ENCODE measurements at places on chromosomes 2 and 18. TPM values are rescaled to one million over a fixed set of nuclear protein-coding genes. Genes with fewer than 3 reads are reported as not detected.

LYG2 gene
- not detected for total RNA-seq

SPATA3 gene
- not detected for total RNA-seq

KIF5C gene
- total RNA-seq = 0.23 TPM

GLB1L gene
- 10.8 TPM for total RNA-seq

MC4R gene
- total RNA-seq = not detected

CDH7 gene
- not detected for total RNA-seq

IER3IP1 gene
- total RNA-seq = 9.1 TPM

RBMS1 gene
- total RNA-seq = 65.1 TPM

LOXHD1 gene
- not detected for total RNA-seq

DRC1 gene
- total RNA-seq = 4.7 TPM

PLA2R1 gene
- 0.40 TPM for total RNA-seq

SLC5A7 gene
- not detected for total RNA-seq

CLEC4F gene
- total RNA-seq = not detected

GAL3ST2 gene
- total RNA-seq = 3.9 TPM

RNF152 gene
- not detected for total RNA-seq

TMEM200C gene
- total RNA-seq = not detected

THSD7B gene
- not detected for total RNA-seq

GALNT14 gene
- total RNA-seq = 3.1 TPM

GPR45 gene
- total RNA-seq = not detected

- no peak overlapping the region for H3K27ac ChIP-seq
- H3K36me3 ChIP-seq = no peaks in the 10 kb centered on the region
- no peak overlapping the region for H3K4me3 ChIP-seq
- no peak for DNase-seq
Observed at GRCh38 chr2:240195316-240195861, 54.9 kb upstream of the OTOS start.

- H3K27me3 ChIP-seq = no peaks in the 10 kb centered on the region
- H3K36me3 ChIP-seq = no peaks in the 10 kb centered on the region
- H3K27ac ChIP-seq = no peak overlapping the region
- H3K4me1 ChIP-seq = no peaks in the 10 kb centered on the region
Observed at GRCh38 chr2:144607891-144608521, 88.1 kb upstream of the ZEB2 start.

- peaks cover 14% of the 10 kb centered on the region for H3K4me1 ChIP-seq
- H3K36me3 ChIP-seq = no peaks in the 10 kb centered on the region
- H3K27me3 ChIP-seq = no peaks in the 10 kb centered on the region
- H3K4me3 ChIP-seq = no peak overlapping the region
- DNase-seq = no peak
- no peak overlapping the region for H3K27ac ChIP-seq
Observed at GRCh38 chr2:225008179-225008856, 34.0 kb downstream of the DOCK10 start.

- peak; percentile 62 for DNase-seq
- H3K27ac ChIP-seq = peak overlapping the region; percentile 87
- no peaks in the 10 kb centered on the region for H3K36me3 ChIP-seq
- H3K27me3 ChIP-seq = no peaks in the 10 kb centered on the region
- H3K4me3 ChIP-seq = peak overlapping the region; percentile 31
Observed at GRCh38 chr2:41937921-41938708, 109.7 kb upstream of the PKDCC start.

GRCh38 chr2:197372592-197372991 lies 62.0 kb upstream of the ANKRD44 start:
- H3K36me3 ChIP-seq = no peaks in the 10 kb centered on the region
- no peak for DNase-seq
- 0 out of 2 replicates have a peak, but pooled peaks cover 5% of the 10 kb centered on the region for H3K4me1 ChIP-seq

- no peaks in the 10 kb centered on the region for H3K36me3 ChIP-seq
- DNase-seq = no peak
- no peak overlapping the region for H3K4me3 ChIP-seq
- H3K27ac ChIP-seq = no peak overlapping the region
- H3K4me1 ChIP-seq = no peaks in the 10 kb centered on the region
- no peaks in the 10 kb centered on the region for H3K27me3 ChIP-seq
Observed at GRCh38 chr2:156652691-156653090, 216.5 kb downstream of the GPD2 start.

- H3K4me3 ChIP-seq = no peak overlapping the region
- no peak for DNase-seq
- no peak overlapping the region for H3K27ac ChIP-seq
- no peaks in the 10 kb centered on the region for H3K27me3 ChIP-seq
- no peaks in the 10 kb centered on the region for H3K36me3 ChIP-seq
- H3K4me1 ChIP-seq = no peaks in the 10 kb centered on the region
Observed at GRCh38 chr2:68834737-68835376, 36.3 kb downstream of the BMP10 start.

GRCh38 chr18:22591222-22591621 lies 173.5 kb upstream of the CTAGE1 start:
- H3K4me1 ChIP-seq = no peaks in the 10 kb centered on the region
- no peak overlapping the region for H3K4me3 ChIP-seq
- no peak for DNase-seq

GRCh38 chr2:202014759-202015211 lies 18.9 kb upstream of the FZD7 start:
- H3K36me3 ChIP-seq = no peaks in the 10 kb centered on the region
- no peaks in the 10 kb centered on the region for H3K27me3 ChIP-seq
- H3K4me3 ChIP-seq = no peak overlapping the region
- no peak overlapping the region for H3K27ac ChIP-seq

DNA sequence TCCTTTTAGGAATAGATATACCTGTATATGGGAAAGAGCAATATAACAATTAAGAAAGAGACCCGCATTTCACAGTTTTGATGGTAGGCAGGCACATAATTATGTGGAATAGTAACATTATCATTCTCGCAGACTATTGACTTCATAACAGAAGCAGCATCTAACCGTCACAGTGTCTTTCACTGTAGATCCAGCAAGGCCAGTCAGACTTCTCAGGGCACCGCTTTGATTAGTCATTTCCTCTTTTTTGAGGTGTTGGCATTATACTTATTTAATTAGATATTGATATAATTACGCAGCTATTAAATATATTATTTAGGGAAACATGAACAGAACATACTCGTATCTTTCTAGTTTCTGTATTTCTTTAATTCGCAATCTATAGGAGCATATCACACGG lies 176.4 kb downstream of the NAPG start:
- H3K4me3 ChIP-seq = no peak overlapping the region
- no peaks in the 10 kb centered on the region for H3K36me3 ChIP-seq
- no peak overlapping the region for H3K27ac ChIP-seq
- no peaks in the 10 kb centered on the region for H3K4me1 ChIP-seq
- H3K27me3 ChIP-seq = peaks cover 94% of the 10 kb centered on the region

GRCh38 chr18:22558945-22559385 lies 141.2 kb upstream of the CTAGE1 start:
- peaks cover 31% of the 10 kb centered on the region for H3K4me1 ChIP-seq
- peak; percentile 58 for DNase-seq
- H3K27me3 ChIP-seq = no peaks in the 10 kb centered on the region
- no peaks in the 10 kb centered on the region for H3K36me3 ChIP-seq

DNA sequence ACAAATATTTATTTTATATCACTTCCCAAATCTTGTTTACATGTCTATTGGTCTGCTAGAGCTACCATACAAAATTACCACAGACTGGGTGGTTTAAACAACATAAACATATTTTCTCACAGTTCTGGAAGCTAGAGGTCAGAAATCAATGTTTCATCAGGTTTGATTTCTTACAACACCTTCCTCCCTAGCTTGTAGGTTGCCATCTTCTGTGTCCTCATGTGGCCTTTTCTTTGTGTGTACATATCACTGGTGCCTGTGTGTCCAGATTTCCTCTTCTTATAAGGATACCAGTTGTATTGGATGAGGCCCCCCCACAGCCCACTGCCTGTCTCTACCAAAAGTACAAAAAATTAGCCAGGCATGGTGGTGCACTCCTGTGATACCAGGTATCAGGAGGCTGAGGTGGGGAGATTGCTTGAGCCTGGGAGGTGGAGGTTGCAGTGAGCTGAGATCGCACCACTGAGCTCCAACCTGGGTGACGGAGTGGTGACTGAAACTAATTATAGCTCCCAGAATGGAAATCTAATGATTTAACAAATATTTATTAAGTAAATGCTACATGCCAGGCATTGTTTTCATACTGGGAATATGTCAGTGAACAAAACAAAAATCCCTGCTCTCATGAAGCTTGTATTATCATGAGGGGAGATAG lies 13.6 kb downstream of the EML4 start:
- DNase-seq = no peak
- no peak overlapping the region for H3K4me3 ChIP-seq
- H3K27me3 ChIP-seq = no peaks in the 10 kb centered on the region

GRCh38 chr2:75410702-75411101 lies 150.0 kb downstream of the EVA1A start:
- DNase-seq = no peak
- H3K27ac ChIP-seq = no peak overlapping the region
- no peaks in the 10 kb centered on the region for H3K4me1 ChIP-seq

- DNase-seq = no peak
- H3K27me3 ChIP-seq = no peaks in the 10 kb centered on the region
- H3K36me3 ChIP-seq = no peaks in the 10 kb centered on the region
- H3K27ac ChIP-seq = no peak overlapping the region
- no peaks in the 10 kb centered on the region for H3K4me1 ChIP-seq
Observed at GRCh38 chr2:3246928-3247714, 130.5 kb downstream of the EIPR1 start.

DNA sequence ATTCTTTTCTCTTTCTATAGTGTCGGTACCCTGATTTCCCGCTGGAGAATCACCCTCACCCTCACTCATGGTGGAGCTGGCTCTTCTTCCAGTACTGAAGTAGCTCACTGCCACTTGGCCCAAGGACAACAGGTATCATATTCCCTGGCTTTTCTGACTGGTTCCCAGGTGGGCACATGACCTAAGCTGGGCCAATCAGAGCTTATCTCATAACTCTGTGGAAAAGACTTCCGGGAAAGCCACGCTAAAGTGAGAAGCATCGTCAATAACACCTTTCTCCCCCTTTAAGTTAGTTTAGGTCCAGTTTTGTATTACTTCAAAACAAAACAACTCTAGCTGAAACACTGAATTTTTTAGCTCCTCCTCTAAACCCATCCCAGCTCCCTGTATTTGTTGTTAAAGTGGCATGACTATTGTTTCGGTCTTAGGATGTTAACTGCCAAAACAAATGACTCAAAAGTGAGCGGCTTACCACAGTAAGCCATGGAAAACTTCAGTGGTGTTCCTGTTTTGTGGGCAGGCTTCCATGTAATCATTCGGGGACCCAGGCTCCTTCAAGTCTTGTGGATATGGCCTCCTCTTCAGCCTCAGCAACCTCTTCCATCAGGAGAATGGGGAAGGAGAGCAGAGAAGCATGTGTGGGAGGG lies 137.4 kb upstream of the DLX2 start:
- H3K4me3 ChIP-seq = no peak overlapping the region
- 0 out of 2 replicates have a peak, but pooled peaks cover 3% of the 10 kb centered on the region for H3K4me1 ChIP-seq

DNA sequence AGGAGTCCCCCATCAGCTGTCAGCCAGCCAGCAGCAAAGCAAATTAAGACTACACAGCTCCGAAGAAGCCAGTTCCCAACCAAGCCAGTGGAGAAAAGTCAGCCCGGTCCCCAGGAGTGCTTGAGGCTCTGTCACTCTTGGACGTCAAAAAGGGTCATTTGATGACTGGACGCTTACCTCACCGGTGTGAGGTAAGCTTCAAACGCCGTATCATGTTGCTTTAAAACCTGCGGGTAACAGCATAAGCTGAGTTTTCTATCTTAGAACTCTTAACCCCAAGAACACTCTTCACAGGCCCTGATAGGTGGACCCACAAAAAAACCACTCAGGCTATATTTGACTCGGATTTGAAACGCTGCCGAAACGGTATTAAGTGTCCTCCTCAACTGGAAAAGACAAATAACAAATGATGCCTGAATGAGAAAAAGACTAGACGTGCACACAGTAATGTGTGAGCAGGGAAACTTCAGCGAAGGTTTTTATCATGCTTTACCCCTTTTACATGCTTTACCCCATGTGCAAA lies 682 bp upstream of the LNPK start:
- H3K36me3 ChIP-seq = no peaks in the 10 kb centered on the region
- no peaks in the 10 kb centered on the region for H3K27me3 ChIP-seq
- no peak overlapping the region for H3K27ac ChIP-seq
- H3K4me3 ChIP-seq = peak overlapping the region; percentile 82
- DNase-seq = peak; percentile 59

DNA sequence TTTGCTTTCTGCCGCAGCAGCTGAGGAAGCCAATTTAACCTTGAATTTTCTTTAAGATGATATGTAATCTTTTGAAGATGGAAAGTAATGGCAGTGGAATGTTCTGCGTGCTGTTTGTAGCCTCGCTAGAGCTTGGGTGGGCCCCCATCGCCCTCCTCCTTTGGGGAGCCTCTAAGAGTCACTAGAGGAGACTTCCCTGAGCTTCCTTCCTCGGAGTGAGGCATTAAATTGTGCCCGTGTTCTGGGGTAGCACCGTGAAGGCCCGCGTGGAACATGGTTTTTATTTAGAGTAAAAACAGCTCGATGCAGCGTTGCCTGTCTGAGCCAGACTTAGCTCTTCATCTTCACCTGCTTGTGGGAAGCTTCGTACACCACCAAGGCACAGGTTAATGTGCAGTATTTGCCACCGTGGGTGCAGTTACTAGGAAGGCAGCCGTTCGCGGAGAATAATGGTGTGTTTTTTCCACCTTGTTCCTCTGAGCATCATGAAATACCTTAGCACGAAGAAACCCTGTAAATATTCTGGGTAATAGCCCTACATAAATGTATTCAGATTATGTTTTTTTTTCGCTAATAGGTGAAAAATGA lies 38.5 kb downstream of the NCK2 start:
- H3K4me3 ChIP-seq = no peak overlapping the region
- no peaks in the 10 kb centered on the region for H3K4me1 ChIP-seq
- H3K27me3 ChIP-seq = no peaks in the 10 kb centered on the region
- H3K27ac ChIP-seq = no peak overlapping the region

DNA sequence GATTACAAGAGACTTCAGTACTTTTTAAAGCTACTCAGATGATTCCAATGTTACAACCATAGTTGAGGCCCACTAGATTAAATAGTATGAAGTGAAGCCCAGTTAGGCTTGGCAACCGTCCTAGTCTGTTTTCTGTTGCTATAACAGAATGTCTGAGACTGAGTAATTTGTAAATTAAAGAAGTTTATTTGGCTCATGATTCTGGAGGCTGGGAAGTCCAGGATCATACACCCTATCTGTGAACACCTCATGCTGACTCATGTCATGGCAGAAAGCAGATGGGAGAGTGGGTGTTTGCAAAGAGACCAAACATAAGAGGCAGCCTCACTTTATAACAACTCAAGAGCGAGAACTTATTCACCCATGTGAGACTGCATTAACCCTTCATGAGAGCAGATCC lies 63.1 kb downstream of the CCDC150 start:
- H3K36me3 ChIP-seq = no peaks in the 10 kb centered on the region
- H3K4me3 ChIP-seq = no peak overlapping the region
- no peaks in the 10 kb centered on the region for H3K27me3 ChIP-seq
- no peak for DNase-seq
- H3K27ac ChIP-seq = no peak overlapping the region

- H3K36me3 ChIP-seq = no peaks in the 10 kb centered on the region
- H3K27ac ChIP-seq = no peak overlapping the region
- no peak for DNase-seq
- no peaks in the 10 kb centered on the region for H3K4me1 ChIP-seq
- H3K4me3 ChIP-seq = no peak overlapping the region
Observed at GRCh38 chr2:225763711-225764110, 364.2 kb downstream of the NYAP2 start.

GRCh38 chr2:69489793-69490192 lies 52.6 kb upstream of the NFU1 start:
- no peak for DNase-seq
- no peaks in the 10 kb centered on the region for H3K4me1 ChIP-seq
- H3K27me3 ChIP-seq = no peaks in the 10 kb centered on the region
- no peak overlapping the region for H3K4me3 ChIP-seq
- H3K27ac ChIP-seq = no peak overlapping the region
- 0 out of 2 replicates have a peak, but pooled peaks cover 2% of the 10 kb centered on the region for H3K36me3 ChIP-seq
